Stimulated activated CD8-positive, alpha-beta memory T cell treated with anti-CD3 and anti-CD28 coated beads, Interleukin-15, amount 100 ng/mL, for 1 hour (primary cell): ENCODE measurements at places on chromosomes 5 and 9.

DNA sequence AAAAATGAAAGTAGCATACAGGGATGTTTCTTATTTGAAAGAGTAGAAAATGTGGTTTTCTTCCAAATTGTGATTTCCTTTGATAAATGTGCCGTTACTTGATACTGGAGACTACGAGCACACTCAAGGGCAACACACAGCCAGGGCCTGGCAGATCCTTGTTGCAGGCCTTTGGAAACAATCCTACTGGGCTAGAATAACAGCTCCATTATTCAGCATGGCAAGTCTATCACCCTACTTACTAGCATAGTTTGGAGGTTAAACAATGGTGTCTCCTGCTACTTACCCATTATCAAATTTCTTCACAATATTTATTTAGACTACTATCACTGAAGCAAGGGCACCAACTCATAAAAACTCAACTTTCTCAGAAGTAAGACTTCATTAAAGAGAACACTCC is 140.8 kb upstream of the ZNF608 start:
- no peak for DNase-seq

DNA sequence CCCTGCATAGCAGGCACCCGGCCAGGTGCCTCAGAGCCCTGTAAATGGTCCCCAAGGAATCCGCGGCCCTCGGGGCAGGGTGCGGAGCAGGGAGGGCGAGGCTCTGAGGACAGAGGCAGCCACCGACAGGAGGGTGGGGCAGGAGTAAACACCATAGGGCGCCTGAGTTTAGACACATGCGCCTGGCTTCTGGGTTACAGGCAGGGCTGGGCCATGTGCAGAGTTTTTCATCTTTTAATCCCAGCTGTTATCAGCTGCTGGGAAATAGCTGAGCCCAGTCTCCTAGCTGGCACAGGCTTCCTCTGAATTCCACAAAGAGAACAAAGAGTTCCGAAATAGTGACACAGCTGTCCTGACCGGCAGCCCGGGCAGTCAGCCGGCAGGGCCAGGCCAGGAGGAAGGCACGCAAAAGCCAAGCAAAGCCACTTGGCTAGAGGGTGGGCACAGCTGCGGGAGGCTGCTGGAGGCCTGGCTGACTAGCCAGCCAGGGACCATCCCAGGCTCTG is 98.9 kb upstream of the PHYKPL start:
- no peak for DNase-seq

DNA sequence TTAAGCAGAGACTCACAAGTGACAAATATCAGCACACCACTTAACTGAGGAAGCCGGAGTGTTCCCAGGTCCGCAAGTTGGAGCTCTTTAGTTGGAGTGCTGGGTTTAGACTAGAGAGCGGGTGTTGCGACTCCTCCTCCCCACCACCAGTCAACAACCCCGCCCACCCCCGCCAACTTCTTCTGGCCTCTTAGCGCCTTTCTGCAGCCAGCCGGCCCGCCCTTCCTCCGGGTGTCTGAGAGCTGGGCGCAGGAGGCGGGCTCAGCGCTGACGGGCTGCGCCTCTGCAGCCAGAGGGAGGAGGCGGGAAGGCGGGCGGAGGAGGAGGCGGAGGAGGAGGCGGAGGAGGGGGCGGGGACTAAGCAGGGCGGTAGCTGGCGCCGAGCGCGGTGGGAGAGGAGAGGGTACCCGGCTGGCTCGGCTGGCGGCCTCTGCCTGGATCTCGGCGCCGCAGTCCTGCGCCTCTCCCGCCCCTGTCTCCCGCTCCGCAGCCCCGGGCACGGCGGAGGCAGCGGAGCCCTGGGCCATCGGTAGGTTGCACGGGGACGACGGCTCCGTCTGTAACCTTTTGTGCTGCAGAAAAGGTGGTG is at the start of gene MACIR:
Gene MACIR (plus strand): TSS at position 396 of the 589 bp plus-strand sequence. CDS start 17,157 bp downstream, outside the sequence.
- DNase-seq, result peak; percentile 90

DNA sequence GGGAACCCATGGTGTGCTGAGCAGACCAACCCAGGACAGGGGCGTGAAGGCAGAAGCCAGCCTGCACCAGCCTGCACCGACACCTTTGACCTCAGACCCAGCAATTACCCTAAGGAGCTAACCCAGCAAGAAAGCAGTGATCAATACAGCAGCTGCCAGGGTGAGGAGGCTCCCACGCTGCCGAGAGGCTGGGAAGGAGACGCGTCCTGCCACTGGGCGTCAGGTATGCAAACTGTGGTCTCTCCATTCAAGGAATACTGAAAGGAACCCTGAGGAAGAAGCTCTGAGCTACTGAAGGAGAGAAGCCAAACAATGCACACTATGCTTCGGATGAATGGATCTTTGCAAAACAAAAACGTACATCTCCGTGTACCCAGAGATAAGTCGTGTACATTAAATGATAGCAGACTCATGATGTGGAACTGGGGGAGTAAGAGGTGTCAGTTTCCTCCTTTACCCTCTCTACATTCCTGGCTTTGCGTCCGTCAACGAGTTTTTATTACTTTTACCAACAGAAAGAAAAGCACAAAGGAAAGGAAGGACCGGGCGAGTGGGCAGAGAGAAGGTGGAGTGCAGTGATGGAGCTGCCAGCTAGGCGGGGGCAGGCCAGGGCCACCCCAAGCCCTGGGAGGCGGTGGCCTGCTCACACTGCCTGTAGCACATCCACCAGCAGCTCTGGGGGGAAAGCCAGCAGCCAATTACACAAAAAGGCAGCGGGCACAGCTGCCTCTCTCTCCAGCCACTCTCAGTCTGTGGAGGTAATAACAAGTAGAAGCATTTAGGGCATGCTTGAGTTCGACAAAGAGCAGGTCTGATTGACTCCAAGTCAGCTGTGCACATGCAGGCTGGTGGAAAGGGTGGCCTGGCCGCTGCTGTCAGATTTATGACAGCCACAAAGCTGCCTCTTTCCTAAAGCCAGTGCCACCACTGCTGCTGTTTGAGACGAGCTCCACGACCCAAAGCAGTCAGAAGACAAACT is 29.3 kb downstream of the RASGEF1C start:
- no peak for DNase-seq

GRCh38 chr5:176532795-176533194 is 4.4 kb downstream of the RNF44 start:
- no peak for DNase-seq

DNA sequence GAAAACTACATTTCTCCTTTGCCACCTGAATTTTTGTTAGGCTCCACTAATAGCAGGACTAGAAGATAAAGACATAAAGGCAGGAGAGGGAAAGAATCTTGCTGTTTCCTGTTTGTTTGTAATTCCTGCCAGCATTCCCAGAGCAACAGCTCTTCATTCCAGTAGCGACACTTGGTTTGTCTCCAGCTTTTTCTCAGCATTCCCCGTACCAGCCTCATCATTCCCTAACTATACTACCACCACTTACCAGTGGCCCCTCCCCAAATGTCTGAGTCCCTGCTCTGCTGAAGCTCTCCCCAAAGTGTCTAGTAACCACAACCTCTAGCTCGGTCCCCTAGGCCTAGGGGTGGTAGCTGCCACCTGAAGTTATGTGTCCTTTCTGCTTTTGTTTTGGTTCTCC is 18.6 kb downstream of the CETN3 start:
- DNase-seq, result no peak

- no peak for DNase-seq
Measured at GRCh38 chr5:176543428-176544182, 5.5 kb upstream of the CDHR2 start.

GRCh38 chr9:137406876-137407589 is 15.9 kb downstream of the EXD3 start:
- DNase-seq, result no peak

DNA sequence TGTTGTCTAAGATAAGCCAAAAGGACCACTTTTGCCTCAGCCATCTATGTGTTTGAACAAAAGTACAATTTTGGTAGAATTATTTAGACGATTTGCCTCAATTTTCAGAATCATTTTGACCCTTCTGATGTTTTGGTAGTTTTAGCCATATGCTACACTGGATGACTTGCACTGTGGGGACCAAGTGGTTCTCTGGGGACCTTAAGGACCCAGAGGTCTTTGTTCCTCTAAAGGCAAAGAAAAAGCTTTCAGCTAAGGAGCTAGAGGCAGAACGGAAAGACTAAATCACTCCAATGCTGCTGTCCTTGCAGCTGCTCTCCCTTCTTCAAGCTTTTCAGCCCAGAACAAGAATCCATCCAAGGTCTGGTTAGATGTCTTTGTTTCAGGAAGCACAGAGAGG is 51.0 kb upstream of the APC start:
- DNase-seq, result no peak

GRCh38 chr9:16429671-16430070 is 440.8 kb downstream of the BNC2 start:
- DNase-seq, result no peak

DNA sequence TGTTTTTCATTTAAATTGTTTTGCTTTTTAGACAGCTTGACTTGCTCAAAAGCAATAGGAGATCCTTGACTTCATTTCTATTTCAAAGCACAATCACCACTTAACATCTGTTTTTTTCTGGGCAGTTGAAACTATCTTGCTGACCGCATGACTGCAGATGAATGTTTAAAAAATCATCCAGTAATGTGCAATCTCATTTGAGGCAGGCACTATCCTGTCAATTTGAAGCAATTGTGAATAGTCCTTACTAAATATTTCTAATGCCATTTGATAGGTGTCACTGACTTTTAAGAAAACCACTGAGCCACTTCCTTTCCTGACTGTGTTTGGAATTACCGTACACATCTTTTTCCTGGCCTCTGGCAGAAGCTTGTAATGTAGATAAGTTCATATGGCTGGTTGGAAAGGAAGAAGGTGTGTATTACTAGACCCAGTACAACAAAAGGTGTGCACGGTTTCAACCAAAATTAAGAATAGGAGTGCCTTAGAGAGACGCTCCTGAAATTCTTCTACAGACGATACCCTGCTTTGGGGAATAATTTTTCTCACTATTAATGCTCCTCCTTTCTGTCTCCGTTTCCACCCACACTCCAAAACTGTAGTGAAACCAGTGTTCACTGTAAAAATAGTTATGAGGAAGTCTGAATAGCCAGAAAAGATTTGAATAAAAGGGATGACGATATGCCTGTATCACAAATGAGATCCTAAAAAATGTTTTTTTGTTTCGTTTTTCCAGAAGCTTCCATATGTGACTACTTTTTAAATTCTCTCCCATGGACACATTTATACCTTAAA is 136.7 kb upstream of the MOCS2 start:
- no peak for DNase-seq

- peak; percentile 84 for DNase-seq
Measured at GRCh38 chr9:129885670-129886106, 50.4 kb downstream of the USP20 start.

- DNase-seq, result no peak
Measured at GRCh38 chr5:36741128-36741527, 134.7 kb downstream of the SLC1A3 start.

DNA sequence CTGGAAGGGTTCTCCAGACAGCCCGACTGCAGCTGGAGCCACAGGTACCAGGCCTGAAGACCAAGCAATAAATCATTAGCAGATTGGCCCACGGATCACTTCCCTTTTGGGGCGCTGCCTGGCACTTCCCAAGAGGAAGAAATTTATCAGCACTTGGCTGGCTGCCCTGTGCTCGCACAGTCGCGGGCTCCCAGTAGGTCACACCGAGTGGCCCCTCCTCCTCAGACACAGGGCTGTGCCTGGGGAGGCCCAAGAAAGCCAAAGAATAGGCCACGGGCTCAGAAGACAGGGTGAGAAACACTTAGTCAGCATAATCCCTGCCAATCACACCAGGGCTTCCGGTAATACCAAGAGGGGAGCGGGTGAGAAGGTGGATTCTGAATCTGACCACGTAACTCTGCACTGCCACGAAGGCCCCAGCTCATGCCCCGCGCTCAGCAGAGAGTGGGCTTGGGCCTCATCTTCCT is 115.7 kb upstream of the MSX2 start:
- no peak for DNase-seq

DNA sequence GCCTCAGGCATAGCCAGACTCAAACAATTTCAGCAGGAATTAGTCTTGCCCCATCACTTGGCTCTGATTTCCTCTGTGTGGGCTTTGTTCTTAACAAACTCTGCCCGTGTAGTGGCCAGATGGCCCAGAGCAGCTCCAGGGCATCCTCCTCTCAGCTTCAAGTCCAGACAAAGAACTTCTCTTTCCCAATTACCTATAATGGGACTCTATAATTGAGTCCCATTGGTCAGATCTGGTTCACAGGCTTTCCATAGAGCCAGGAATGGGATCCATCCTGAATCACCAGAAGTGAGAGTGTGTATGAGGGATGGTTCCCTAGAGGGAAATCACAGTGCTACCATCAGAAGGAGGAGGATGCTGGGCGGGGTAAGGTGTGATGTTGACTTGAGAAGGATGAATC is 515.8 kb downstream of the KIF4B start:
- no peak for DNase-seq

DNA sequence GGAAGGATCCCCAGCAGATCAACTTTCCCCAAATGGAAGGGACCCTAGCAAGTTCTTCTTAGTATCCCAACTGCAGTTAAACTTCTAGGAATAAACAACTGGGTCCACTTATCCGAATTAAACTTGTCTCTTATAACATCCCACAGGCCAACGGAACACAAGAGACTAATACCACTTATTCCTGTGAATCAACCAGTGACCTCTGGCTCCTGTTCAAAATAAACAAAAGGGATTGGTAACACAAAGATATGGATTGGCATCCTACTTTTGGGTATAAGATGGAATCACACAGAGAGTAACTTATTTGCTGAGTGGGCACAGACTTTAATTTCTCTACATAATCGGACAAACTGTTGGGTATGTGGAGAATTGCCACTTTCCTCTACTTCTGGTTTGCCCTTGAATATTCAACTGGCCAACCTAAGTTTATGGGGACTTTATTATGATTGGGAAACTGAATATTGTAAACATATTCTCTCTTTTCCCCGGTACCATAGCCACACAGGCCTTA is 12.4 kb upstream of the PAIP1 start:
- DNase-seq, result no peak

GRCh38 chr9:110291921-110292557 is 35.7 kb upstream of the TXN start:
- no peak for DNase-seq

GRCh38 chr9:93591301-93592007 is 15.1 kb downstream of the PHF2 start:
- no peak for DNase-seq

- no peak for DNase-seq
Measured at GRCh38 chr5:39740404-39740803, 315.6 kb upstream of the DAB2 start.

- no peak for DNase-seq
Measured at GRCh38 chr5:34728236-34728635, 72.1 kb downstream of the RAI14 start.

GRCh38 chr5:179343719-179344430 is 1.4 kb downstream of the ADAMTS2 start:
- DNase-seq, result no peak

DNA sequence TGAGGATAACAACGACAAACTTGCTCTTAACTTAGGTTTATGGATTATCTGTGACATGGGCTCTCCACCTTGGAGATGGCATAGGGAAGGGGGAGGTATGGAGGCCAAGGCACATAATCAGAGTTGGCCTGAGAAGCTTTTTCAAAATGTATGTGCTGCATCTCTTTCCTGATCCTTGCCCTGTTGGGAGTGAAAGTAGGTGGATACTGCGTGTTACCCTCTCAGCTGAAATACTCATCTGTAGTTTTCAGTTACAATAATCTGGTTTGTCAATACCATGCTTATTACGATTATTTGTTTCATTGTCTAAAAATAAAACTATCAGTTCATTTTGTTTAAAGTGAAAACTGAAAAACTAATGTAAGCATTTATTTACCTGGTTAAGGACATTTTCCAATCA is 86.7 kb downstream of the SLC44A1 start:
- no peak for DNase-seq
